ENCODE measurements at places on chromosomes 7 and 10.

GRCh38 chr10:97230146-97230545 is 44.4 kb upstream of the SLIT1 start:
- no peak for DNase-seq

- no peak for DNase-seq
Observed at GRCh38 chr7:111438369-111439289, 123.7 kb downstream of the IMMP2L start.

DNA sequence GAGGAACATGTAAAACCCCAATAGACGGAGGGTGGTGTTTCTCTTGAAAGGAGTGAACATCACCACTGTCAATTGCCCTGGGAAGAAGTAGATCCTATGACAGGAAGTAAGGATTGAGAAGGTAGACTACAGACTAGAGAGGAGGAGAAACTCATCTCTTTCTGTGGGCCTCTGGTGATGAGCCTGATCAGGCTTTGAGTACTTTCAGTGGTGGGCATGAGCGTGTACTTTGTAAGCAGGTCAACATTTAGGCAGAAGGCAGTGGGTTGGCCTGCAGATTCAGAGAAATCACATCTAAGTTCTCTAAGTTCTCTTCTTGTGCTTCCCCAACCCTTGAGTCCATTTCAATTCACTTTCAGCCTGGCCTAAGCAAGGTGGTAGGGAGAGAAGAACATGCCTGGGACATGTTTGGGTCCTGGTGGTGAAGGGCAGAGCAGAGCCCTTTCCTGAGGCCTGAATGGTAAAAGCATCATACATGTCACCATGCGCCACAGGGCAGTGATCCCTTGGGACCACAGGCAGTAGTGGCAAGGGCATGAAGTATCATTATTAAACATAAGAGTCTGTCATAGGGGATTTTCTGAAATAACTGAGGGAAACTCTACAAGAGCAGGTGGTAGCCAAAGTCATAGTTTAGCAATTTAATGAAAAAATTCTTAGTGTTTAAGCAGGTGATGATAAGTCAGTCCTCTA is 56.4 kb upstream of the ANKRD1 start:
- no peak for DNase-seq

DNA sequence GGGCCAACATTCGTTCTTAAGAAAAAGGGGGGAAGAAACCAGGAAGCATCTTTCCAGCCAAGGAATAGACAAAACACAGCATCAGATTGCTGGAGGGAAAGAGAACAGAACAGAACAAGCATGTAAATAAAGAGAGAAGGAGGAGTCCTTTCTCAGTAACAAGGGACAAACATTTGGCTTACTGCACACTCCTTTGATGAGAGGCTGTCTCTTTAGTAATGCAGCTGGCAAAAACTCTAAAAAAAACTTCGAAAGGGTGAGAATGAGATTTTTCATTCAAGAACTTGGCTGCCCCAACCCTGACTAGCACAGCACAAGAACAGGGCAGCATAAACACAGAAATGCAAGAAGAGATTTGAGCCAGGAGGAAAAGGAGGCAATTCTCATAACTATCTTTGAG is 38.9 kb upstream of the IL6 start:
- DNase-seq = no peak

DNA sequence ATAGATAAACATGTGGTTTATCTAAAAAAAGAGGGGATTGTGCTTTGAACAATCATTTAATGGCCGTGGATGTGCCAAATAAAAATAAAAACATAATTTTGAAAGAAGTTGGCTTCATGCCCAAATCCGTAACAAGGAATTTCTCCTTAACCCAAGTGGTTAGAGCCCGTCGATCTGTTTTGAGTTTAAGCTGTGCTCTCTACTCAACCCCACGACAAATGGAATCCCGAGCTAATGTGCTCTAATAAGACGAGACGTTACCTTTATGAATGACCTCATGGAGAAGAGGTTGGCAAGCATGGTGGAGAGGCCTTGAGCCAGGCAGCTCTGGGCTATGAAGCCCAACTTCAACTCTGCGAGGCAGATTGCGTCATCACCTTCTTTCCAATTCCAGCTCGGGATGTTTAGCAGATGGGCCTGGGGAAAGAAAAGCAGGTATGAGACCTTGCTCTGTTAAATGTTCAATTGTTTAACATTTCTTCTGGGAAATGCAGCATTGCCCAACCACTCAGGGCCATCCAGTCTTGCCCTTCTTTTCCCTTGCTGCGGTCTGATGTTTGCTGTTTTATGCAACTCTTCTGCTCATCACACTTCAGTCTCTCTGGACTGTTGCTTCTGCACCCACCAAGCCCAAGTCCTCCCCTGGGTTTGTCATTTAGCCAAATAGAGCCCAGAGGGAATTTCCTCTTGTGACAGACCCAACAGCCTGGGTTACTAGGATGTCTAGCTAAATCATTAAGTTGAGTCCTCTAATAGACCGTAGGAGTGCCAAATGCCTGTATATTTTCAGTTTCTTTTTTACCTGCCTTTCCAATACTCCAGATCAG is 564.6 kb downstream of the KCNMA1 start:
- DNase-seq = peak; percentile 45

- no peak for DNase-seq
Observed at GRCh38 chr10:76763376-76763775, 874.2 kb downstream of the KCNMA1 start.
